NCI-H526 treated with DMSO at 0.1 percent for 48 hours (cell line): ENCODE measurements at places on chromosomes 3 and 15.
A peak's percentile ranks its signal among the peaks of the same experiment; 100 is the strongest.

DNA sequence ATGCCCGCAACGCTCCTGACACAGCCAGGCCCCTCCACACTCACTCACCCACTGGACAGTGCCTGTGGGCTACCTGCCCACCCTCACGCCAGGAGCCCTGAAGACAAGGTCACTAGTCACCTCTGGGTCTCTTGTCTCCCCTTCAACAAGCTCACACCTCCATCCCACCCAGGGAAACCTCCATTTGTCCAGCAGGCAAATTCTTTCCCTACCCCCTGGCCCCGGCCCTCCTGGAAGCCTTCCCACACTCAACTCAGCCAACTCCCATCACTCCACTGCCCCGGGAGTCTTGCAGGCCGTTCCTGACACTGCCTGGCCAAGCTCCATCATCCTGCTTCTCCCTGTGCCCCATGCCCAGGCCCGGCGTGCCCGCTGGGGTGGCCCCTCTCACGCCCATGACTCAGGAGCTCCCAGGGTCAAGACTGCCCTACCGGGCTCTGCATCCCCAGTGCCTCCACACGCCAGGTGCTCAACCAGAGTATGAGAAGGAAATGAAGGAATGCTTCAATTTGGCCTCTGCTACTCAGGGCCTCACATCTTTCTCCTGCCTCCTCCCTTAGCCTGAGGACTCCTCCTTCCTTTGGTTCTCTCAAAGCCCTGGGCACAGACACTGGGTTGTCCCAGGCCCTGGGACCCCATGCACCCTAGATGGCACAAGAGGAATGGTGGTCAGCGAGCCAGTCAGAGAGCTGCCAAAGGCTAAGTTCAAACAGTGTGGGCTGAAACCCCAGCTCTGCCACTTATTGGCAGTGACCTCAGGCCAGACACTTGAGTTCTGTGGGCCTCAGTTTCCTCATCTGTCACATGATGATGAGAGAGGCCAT is 88.6 kb downstream of the SEC22A start:
- no peak for DNase-seq

GRCh38 chr3:61334783-61335182 is 83.5 kb upstream of the FHIT start:
- DNase-seq = no peak

DNA sequence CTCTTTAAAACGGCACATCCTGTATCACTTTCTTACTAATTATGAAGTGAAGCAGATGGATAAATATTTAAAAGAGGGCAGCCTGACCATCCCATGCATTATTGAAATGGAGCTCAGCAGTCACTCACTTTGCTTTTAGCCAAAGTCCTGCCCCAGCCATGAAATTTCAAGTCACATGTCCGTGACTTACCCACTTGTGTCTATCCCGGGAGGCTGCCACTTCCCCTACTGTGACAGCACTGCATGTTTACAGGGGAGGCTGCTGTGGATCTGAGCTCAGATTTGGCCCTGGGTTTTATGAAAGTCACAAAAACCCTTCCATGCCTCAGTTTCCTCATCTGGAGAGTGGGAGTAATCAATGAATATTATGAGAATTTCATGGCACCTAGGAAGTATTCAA is 17.9 kb upstream of the LRRK1 start:
- DNase-seq = no peak

DNA sequence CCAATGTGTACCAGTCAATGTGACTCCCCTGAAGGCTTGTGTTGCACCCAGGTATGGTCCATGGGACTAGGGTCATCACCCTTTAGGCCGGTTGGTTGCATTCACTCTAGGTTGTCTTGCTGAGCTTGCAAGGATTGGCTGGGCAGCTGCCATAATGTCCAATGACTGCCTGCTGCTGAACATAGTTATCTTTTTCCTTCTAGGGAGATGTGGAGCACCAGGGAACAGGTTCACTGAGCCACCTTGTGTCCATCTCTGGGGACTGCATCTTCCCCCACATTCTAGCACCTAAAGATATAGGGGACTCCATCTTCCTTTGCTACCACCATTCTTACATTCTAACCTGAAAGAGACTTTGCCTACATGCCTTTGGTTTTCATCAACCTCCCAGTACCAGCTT is 580.4 kb upstream of the TBL1XR1 start:
- peak; percentile 29 for DNase-seq

DNA sequence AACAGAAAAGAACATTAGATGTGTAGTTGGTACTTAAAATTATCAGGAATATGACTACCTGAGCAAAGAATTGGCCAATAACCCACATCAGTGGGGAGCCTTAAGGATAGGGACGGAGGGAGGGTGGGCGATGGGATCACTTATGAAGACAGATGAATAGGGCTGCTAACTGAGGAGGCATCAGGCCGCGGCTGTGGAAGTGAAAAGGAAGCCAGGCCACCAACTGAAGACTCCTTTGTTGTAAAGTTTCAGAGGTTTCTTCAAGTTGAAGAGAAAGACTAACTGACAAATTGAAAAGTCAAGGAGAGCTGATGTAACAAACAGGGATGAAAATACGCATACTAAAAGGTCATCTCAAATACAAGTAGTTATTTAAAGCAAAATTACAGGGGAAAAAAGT is 135.6 kb upstream of the BHLHE40 start:
- no peak for DNase-seq

- no peak for DNase-seq
Observed at GRCh38 chr3:150069154-150069527, 98.4 kb upstream of the PFN2 start.

DNA sequence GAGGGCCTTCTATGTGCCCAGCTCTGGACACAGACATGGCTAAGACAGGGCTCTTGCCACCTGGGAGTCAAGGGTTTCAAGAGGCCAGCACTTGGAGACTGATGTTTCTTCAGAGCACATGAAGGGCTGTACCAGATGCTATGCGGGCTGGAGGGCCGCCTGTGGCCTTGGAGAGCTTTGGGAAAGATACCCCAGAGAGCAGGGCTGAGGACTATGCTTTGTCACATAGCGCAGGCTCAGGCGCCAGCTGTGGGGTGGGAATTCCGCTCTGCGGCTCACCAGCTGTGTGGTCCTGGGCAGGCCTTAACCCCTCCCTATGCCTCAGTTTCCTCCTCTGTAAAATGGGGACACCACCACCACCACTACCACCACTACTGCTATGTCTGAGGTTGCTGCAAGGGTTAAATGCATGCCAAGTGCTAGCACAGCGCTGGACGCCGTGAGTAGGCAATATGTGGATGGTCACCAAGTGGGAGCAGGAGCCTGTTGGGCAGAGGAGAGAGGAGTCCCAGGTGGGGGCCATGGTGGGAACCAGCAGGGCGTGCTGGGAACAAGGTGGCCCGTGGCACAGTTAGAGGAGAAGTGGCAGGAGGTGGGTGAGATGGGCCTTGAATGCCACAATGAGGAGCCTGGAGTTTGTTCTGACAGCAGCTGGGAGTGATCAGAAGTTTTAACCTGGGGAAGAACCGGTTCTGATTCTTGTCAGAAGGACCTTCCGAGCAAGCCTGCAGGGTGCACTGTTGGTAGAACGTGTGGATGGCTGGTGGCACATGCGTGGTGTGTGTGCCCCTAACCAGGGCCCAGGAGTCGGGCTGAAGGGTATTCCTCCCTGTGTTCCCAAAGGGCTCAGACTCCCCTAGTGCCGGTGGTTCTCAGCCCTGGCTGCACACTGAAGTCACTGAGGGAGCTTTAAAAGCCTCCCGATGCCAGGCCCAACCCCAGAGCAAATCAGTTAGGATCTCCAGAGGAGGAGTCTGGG is 41.7 kb downstream of the FEM1B start:
- no peak for DNase-seq

GRCh38 chr15:57319226-57319918 is 56.9 kb upstream of the CGNL1 start:
- DNase-seq = no peak

DNA sequence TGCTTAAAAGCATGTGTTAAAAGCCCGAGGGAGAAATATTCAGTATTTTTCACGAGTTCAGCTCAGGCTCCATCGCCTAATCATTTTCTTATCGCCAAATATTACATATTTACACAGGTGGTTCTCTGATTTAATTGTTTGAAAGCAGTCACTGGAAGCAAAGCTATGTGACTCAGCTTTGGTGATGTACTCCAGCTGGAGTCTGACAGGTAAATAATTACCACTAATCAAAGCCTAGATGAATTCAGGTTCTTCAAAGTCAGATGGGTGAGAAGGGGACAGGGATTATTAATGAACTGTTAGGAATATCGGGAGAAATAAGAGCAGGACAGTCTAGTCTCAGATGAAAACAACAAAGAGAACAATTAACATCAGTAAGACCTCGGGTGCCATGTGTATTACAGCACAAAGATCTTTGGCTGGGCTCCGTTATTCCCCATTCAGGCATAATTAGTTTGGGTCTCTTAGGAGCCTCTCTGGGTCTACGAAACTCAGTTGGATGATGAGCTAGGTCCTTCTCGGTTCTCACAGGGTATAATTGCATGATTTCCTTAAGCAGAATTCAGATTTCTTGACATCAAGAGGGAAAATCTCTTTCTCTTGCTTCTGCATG is 331.7 kb upstream of the ADAMTS9 start:
- DNase-seq = no peak

GRCh38 chr3:44045476-44046275 is 196.0 kb upstream of the TOPAZ1 start:
- no peak for DNase-seq

GRCh38 chr15:32787949-32788348 is 70.1 kb downstream of the GREM1 start:
- DNase-seq = no peak

DNA sequence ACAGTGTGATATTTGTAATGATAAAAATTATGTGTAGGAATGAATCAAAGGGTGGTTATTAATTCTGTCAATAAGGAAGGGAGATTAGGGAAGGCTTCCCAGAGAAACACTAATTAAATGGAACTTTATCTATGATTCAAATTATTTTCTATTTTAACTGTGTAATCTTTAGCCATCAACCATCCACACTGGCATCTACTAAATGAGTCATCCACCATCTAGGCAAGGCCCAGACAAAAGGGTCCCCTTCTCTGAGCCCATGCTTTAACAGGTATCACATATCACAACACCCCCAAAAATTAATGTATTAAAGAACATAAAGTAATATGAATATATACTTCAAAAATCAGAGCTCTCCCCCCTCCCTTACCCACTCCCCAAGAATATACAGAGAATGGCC is 19.9 kb upstream of the TPM1 start:
- no peak for DNase-seq

DNA sequence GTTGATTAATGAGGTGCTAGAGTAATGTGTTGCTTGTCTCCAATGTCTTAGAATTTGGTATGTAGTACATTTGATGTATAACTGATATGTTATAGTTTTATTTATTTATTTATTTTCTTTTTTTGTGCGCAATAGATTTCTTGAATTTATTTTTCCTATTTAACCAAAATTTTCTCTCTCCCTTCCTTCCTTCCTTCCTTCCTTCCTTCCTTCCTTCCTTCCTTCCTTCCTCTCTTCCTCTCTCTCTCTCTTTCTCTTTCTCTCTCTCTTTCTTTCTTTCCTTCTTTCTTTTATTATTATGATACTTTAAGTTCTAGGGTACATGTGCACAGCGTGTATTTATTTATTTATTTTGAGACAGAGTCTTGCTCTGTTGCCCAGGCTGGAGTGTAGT is 256.2 kb upstream of the TBL1XR1 start:
- DNase-seq = no peak
